Esophagus muscularis mucosa (tissue), 4 donors: ENCODE measurements at places on chromosomes 6 and 20.

DNA sequence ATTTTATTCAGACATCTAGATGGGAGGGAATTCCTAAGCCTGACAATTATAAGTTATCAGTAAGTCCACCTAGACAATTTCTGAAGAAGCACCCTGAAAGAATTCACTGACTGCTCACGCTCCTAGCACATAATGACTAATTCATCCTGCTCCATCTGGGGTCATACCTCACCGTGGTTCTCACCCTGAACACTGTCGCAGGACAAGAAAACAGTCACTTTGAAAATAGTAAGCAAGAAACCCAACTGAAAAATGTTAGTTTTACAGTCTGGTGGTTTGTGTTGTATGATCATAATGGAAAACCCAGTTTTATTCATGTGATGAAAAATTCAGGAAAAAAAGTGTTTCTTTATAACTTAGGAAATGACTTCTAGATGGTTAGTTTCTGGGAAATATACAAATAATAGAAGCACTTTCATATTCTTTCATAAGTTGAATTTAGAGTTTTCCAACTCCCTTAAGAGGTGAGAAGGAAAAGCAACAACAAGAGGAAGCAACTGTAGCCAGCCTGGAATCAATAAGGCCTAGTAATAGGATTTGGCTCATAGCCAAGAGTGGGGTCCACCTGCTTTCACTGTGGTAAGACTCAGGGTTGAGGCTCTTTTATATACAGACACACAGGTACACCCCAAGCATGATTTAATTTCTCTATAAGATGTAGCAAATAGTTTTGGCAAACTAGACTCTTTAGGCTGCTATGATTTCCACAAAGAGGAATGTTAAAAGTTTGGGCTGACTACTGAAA is 94.1 kb downstream of the HIVEP2 start:
- H3K27ac ChIP-seq, result peak overlapping the region; percentile 13
- no peak overlapping the region for H3K4me3 ChIP-seq
- no peak for DNase-seq
- no peaks in the 10 kb centered on the region for H3K36me3 ChIP-seq
- peaks cover 81% of the 10 kb centered on the region for H3K4me1 ChIP-seq

DNA sequence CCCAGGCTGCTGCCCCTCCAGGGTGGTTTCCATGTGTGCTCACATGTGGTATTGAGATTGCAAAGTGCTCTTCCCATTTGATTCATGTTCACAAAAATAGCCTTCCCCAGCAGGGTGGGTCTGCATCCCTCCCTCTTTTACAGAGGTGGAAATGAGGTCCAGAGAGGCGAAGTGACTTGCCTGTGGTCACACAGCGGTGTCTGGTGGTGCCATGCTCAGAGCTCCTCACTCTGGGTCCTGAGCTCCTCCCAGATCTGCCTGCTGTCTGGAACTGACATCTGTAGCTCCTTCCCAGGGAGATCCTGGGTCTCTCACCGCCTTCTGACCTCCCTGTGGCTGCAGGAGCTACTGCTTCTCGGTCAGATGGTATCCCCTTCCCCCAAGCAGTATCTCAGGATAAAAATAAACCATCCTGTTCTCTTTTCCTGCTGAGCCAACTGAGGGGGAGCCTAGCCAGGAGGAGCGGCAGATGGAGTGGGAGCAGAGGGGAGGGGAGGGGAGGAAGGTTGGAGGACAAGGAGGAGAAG is 11.9 kb downstream of the CD40 start:
- no peak overlapping the region for H3K27ac ChIP-seq
- peaks cover 7% of the 10 kb centered on the region for H3K36me3 ChIP-seq
- peaks cover 24% of the 10 kb centered on the region for H3K4me1 ChIP-seq
- no peak overlapping the region for H3K4me3 ChIP-seq
- H3K27me3 ChIP-seq, result no peaks in the 10 kb centered on the region

DNA sequence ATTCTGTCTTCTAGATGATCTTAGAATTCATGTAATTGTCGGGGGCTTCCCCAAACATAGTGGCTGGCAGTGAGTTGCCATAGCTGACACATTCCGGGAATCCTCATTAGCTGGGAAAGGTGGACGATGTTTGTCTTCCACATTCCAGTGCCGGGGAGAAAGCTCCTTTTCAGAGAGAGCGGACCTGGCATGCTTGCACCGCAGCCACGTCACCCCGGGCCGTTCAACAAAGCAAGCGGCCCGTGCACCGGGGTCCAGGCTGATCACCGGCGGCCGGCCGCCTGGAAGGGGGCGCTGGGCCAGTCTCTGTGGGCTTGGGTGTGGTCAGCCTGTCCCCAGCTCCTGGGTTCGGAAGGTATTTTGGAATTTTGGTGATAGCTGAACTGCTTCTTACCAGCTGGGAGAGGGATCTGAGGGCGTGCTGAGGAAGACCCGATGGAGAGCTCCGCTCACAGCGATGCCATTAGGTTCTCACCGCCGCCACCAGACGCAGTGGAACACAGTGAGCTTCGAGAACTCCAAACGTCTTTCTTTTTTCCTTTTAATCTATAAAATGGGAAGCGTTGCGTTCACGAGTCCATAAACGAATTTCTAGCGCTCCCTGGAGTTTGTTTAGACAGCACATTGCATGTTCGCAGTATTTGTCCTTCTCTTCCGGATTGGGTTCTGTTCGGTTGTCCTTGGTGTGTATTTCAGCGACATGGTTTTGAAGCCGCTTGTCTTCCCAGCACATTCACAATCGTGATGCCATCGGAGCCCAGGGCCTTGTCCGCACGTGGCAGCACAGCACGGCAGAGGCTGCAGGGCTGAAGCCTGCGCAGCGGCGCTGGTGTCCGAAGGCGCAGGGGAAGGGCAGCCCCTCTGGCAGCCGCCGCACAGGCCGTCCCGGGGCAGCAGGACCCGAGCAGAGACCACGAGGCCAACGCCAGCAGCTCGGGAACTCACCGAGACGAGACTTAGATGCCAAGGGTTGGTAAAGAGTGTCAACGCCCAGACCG is 557.6 kb downstream of the QKI start:
- H3K4me1 ChIP-seq, result no peaks in the 10 kb centered on the region
- no peaks in the 10 kb centered on the region for H3K27me3 ChIP-seq
- peak; percentile 84 for DNase-seq
- H3K4me3 ChIP-seq, result no peak overlapping the region
- no peaks in the 10 kb centered on the region for H3K36me3 ChIP-seq

GRCh38 chr6:94041945-94042709 is 622.8 kb upstream of the EPHA7 start:
- no peaks in the 10 kb centered on the region for H3K4me1 ChIP-seq
- H3K36me3 ChIP-seq, result no peaks in the 10 kb centered on the region
- H3K27ac ChIP-seq, result no peak overlapping the region
- no peak overlapping the region for H3K4me3 ChIP-seq
- no peak for DNase-seq

- no peak overlapping the region for H3K4me3 ChIP-seq
- H3K36me3 ChIP-seq, result no peaks in the 10 kb centered on the region
- H3K4me1 ChIP-seq, result no peaks in the 10 kb centered on the region
- DNase-seq, result no peak
- no peak overlapping the region for H3K27ac ChIP-seq
- no peaks in the 10 kb centered on the region for H3K27me3 ChIP-seq
Measured at GRCh38 chr6:160198606-160199211, 59.9 kb downstream of the SLC22A2 start.

GRCh38 chr6:132198896-132199295 is 202.4 kb downstream of the MOXD1 start:
- peaks cover 3% of the 10 kb centered on the region for H3K4me1 ChIP-seq
- no peaks in the 10 kb centered on the region for H3K36me3 ChIP-seq
- H3K27ac ChIP-seq, result no peak overlapping the region
- DNase-seq, result no peak

GRCh38 chr6:141548966-141549365 is 583.8 kb upstream of the GJE1 start:
- no peak overlapping the region for H3K27ac ChIP-seq
- DNase-seq, result no peak
- no peak overlapping the region for H3K4me3 ChIP-seq
- no peaks in the 10 kb centered on the region for H3K36me3 ChIP-seq

DNA sequence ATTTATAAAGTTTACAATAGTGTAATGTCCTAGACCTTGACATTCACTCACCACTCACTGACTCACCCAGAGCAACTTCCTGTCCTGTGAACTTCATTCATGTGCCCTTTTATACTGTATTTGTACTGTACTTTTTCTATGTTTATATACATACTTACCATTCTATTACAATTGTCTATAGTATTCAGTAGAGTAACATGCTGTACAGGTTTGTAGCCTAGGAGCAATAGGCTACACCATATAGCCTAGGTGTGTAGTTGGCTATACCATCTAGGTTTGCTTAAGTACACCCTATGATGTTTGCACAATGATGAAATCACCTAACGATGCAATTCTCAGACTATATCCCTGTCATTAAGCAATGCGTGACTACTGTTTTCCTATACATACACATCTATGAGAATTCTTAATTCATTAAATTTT is 17.5 kb downstream of the EDEM2 start:
- H3K4me3 ChIP-seq, result no peak overlapping the region
- no peak for DNase-seq

- peak; percentile 82 for DNase-seq
- no peaks in the 10 kb centered on the region for H3K27me3 ChIP-seq
- H3K4me3 ChIP-seq, result no peak overlapping the region
- H3K36me3 ChIP-seq, result no peaks in the 10 kb centered on the region
Measured at GRCh38 chr6:149037051-149037671, 280.4 kb upstream of the TAB2 start.

DNA sequence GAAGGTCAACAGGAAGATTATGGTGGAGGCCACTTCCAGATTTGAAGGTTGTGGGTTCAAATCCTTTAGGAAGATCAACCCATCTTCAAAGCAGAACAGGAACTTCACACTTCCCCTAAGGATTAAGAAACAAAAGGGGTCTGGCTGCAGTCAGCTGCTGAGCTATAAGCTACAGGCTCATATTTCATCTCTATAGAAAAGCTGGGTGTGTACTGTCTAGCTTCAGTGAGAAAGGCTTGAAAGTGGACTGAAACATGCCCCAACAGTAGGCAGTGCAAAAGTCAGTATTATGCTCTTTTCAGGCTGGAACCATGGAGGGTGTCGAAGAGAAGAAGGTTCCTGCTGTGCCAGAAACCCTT is 60.1 kb upstream of the SPDEF start:
- no peak for DNase-seq
- no peaks in the 10 kb centered on the region for H3K27me3 ChIP-seq
- H3K27ac ChIP-seq, result no peak overlapping the region
- H3K4me1 ChIP-seq, result no peaks in the 10 kb centered on the region
- no peak overlapping the region for H3K4me3 ChIP-seq
